ENCODE measurements at places on chromosomes 7 and 10. TPM values are rescaled to one million over a fixed set of nuclear protein-coding genes. Genes with fewer than 3 reads are reported as not detected.

TLX1 gene
- polyA plus RNA-seq, result not detected

UPP1 gene
- polyA plus RNA-seq, result 202 TPM

DNA sequence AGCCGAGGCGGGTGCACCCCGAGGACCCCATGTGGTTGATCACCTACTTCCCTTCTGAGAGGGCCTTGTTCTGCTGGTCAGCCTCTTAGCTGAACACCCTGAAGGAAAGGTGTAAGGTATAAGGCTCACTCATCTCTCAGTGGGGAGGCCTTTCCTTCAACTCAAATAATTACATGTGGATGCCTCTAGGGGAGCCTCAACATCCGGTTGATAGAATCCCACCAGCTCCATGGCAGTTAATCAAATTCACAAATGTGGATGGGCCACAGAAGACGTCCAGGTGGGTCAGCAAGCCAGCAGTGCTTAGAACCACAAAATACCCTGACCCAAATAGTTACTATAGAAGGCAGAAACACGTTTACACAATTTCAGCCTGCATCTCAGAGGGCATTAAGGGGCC, 37.7 kb upstream of the ZNF32 start:
- DNase-seq, result no peak

- no peak for DNase-seq
These were observed 182.7 kb upstream of the MKLN1 start for GRCh38 chr7:131145026-131145425.

GPNMB gene
- 142 TPM for polyA plus RNA-seq

DNA sequence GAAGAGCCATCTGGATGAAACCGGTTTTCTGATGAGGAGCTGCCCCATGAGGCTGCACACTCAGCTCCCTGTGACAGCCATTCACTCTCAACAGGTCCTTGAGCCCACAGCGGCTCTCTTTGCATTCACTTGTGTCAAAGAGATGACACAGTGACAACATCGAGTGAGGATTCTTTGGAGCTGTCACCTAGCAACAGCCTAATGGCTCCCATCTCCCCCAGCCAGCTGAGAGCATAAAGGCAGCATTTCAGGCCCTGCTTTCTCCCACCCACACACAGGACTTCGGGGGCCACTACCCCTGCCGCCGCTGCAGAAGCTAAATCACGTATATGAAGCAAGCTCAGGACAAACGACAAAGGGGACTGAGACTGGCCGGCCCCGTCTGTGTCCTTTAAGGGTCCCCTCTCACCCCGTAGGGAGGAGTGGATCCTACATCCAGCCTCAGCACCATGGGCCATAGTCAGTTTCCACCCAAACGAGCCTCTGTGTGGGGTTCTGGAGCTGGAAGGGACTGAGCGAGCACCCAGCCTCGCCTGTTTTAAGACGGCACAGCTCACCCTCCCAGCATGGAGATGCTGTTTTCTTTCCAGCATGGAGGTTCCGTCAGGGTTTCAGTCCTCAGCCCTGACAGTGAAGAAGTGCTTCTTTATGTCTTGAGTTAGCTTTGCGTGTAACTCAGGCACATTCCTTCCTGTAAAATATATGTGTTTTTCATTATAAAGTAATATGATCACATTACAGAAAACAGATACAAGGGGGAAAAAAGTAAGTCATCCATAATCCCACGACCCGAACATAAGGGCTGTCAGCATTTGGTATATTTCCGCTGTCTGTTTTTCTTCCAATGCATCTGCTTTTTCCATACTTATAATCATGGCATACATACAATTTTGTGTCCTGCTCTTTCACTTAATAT, 4.9 kb downstream of the CPA4 start:
- DNase-seq, result no peak

- DNase-seq, result no peak
These were observed 40.5 kb downstream of the PPP1R3C start for GRCh38 chr10:91592266-91592975.

- DNase-seq, result no peak
These were observed 97.4 kb downstream of the LRRC18 start for GRCh38 chr10:48842231-48842630.

- DNase-seq, result no peak
These were observed 2.2 kb downstream of the NPM3 start for GRCh38 chr10:101780818-101781654.

GRCh38 chr10:123886292-123886691, 5.3 kb downstream of the CPXM2 start:
- DNase-seq, result no peak

DNA sequence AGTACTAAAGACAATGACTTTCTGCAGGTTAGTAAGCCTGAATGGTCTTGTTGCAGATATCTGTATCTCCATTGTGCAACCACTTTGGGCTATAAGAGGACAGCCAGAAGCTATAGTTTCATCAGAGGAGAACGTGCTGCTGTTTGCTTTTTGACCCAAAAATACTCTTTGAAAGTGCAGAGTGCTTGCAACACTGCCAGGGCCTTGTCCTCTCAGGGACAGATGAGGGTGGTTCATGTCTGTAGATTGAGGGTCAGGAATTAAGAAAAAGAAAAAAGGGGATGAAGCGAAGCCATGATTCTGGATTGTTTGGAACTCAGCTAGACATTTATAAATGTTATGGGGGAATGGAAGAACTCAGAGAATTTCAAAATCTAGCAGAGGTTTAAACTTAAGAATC, 212.5 kb downstream of the SEC23IP start:
- no peak for DNase-seq
